ENCODE measurements at places on chromosomes 7 and 10.

- DNase-seq = no peak
These were observed 24.5 kb downstream of the AVL9 start for GRCh38 chr7:32519763-32520162.

DNA sequence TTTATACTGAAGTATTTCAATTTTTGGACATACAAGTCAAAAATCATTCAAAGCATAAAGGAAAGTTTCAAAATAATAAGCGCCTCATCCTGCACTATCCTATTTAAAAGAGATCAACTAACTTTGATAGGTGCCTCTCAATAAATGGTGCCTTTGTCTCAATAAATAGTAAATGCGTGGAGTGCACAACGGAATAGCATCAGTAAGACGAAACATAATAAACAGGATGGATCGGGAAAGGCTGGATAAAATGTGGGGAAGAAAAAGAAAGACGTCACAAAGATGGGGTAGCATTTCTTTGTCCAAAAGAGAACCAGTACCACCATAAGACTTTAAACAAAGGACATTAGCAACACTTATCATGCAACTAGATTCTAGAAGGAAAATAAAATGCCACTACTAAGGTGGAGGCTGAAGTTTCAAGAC lies 571 bp upstream of the PRKAR2B start:
- DNase-seq = no peak

- DNase-seq = no peak
These were observed 73.0 kb upstream of the IL6 start for GRCh38 chr7:22653951-22654350.

- no peak for DNase-seq
These were observed 8.9 kb downstream of the GFRA1 start for GRCh38 chr10:116263870-116264655.

- DNase-seq = no peak
These were observed 38.0 kb downstream of the ZCCHC24 start for GRCh38 chr10:79407423-79407796.

DNA sequence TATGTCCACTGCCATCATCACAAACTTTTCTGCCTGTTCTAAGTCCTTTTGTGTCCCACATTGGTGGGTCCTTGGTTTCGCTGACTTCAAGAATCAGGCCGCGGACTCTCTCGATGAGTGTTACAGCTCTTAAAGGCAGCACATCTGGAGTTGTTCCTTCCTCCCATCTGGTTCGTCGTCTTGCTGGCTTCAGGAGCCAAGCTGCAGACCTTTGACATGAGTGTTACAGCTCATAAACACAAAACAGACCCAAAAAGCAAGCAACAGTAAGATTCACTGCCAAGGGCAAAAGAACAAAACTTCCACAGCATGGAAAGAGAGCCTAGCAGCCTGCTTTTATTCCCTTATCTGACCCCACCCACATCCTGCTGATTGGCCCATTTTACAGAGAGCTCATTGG lies 30.2 kb downstream of the ASNS start:
- no peak for DNase-seq

DNA sequence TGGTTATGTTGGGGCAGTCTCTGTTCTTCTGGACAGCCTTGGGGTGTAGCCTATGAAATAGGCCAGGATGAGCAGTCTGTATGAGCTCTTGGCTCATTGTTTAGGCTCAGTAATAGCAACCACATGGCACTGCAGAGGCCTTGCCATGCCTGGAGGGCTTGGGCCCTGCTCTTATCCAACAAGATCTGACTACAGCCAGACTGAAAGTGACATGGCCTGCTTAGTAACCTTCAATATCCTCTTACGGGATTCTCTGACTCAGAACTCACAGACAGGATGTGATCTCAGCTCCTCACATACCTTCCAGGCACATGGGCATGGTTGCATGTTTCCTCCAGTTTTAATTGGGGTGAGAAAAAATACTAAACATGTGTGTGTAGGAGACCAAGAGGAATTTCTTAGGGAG lies 289.3 kb downstream of the PTEN start:
- DNase-seq = peak; percentile 53

- no peak for DNase-seq
These were observed 136.3 kb downstream of the POLR1F start for GRCh38 chr7:19572566-19572965.

- DNase-seq = peak; percentile 89
These were observed at the start of gene ADRB1 for GRCh38 chr10:114043532-114044246. Gene ADRB1 (plus strand): TSS chr10:114043866. CDS start chr10:114044133, 267 bp downstream.

GRCh38 chr7:106480616-106481031 lies 180.3 kb downstream of the CCDC71L start:
- DNase-seq = no peak

GRCh38 chr10:127150136-127150535 lies 46.3 kb downstream of the INSYN2A start:
- DNase-seq = no peak

- DNase-seq = no peak
These were observed 469.2 kb downstream of the ADRA2A start for GRCh38 chr10:111545861-111546605.

DNA sequence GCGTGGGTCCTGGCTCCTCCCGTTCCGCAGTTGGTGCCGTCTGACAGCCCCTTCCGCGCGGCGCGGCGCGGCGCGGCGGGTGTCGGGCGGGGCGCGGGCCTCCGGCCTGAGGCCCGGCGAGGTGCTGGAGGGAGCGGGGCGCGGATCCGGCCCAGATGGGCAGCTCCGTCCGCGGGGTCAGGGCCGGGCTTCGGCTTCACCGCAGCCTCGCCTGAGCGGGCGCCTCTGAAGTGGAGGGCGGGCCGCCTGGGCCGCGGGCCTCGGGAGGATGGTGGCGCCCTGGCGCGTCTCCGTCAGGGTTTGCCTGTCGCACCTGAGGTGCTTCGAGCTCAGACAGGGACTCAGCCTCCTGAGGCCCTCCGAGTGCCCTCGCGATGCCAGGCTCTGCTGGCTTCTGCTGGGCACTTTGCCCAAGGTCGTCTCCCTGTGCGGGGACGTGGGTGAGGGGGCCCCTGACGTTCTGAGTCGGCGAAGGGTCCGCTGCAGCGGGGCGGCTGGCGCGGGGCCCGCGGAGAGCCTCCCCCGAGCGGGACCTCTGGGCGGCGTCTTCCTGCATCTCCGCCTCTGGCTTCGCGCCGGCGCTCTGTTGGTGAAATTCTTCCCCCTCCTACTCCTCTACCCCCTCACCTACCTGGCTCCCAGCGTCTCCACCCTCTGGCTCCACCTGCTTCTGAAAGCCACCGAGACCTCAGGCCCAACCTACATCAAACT lies 473 bp downstream of the ADCK2 start:
- DNase-seq = peak; percentile 83

DNA sequence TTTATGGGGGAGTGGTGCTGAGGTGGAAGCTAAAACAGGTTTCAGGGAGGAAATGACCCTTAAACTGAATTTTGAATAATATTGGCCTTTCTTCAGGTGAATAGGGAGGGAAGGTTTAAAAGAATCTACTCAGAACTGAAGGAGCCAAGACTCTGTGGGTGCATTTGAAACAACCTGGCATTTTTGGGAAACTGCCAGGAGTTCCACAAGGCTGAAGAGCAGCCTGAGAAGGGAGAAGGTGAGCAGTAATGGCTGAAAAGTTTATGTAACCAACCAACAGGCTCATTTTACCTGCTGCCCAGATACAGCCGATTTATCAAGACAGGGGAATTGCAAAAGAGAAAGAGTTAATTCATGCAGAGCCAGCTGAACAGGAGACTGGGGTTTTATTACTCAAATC lies 4.0 kb upstream of the PANK1 start:
- no peak for DNase-seq

- DNase-seq = no peak
These were observed 198.8 kb downstream of the TCERG1L start for GRCh38 chr10:131112691-131113090.

DNA sequence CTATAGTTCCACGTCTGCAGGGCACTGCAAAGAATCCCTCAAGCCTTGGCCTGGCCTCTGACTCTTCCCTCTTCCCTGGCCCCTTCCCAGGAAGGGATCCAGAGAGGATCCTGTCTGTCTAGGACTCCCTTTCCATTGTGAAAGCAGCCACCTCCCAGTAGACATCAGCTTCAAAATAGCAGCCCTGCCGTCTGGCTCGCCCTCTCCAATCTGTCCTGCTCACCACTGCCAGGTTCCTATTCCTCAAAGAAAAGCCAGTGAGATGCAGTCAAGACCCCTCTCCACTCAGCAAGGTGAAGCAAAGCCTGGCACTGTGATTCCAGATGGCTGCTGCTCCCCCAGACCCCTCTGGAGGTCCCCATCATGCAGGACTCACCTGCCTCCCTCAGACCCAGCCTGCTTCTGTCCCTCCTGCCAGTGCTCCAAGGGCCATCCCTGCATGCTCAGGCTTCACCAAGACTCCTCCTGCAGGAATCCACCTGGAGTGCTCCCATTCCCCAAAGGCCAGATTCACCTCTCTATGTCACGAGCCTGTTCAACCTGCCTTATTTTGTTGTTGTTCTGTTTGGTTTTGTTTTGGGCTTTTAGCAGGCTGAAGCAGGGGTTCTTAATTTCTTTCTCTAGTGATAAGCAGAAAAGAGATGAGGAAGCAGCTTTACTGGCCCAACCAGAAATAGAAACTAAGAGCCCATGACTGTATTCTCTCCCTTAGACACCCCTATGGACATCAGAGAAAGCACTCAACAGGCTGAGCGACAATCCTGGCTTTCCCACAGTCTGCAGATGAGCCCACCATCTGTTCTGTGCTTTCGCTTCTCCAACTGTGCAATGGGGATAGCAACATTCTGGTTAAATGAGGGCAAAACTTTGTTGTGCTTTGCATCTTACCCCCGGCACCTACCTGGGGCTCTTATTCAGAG lies 305.1 kb downstream of the GRID1 start:
- no peak for DNase-seq

DNA sequence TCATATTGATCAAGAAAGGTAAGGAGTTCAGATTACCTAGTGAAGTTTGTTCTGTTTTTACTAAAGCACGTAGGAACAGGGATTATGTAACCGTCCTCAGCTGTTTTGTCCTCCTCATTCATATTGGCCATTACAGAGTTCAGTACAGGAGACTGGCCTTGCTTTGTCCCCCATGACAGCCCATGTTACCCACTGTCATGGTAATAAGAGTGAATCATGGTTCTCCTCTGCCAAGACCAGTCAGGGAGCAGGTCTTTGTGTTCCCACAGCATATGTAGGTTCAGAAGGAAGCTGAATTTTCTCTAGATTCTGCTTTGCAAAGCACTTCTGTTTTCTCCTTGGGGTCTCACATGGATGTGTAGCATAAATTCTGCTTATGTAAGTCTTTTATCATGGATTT lies 106.2 kb upstream of the GPR141 start:
- DNase-seq = no peak

DNA sequence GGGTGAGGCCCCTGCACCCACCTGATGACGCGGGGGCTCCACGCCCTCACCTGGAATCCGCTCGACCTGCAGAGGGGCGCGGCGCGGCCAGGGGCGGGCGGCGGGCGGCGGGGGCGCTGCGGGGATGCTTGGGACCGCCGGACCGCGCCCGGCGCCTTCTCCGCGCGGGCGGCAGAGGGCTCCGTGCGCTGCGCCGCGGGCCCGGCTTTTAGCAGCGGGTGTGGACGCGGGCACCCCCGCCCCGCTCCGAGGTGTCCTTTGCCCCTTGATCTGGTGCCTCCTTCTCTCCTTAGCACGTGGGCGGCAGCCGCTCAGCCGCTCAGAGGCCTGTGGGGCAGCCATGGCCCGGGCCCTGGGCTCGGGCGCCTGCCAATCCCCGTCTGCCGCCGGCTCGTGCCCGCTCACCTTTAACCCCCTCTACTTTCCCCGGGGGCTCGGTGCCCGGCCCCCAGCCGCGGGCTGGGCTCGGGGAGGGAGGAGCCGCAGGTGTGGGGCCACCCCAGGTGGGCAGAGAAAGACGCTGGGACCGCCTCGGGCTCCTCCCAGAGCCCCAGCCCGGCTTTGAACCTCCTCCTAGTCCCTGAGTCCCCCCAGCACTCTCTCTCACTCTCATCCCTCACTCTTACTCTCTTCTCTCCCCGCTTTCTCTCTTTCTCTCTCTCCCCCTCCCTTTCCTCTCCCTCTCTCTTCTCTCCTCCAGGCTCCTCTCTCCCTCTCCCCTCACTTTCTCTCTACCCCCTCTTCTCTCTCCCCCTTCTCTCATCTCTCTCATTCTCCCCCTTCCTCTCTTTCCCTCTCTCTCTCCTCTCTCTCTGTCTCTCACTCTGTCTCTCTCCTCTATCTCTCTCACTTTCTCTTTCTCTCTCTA lies 19.7 kb upstream of the VPS37D start:
- peak; percentile 60 for DNase-seq

GRCh38 chr10:13206546-13207443 lies 27.4 kb downstream of the UCMA start:
- no peak for DNase-seq

GRCh38 chr10:3025026-3025683 lies 42.2 kb upstream of the PFKP start:
- no peak for DNase-seq

DNA sequence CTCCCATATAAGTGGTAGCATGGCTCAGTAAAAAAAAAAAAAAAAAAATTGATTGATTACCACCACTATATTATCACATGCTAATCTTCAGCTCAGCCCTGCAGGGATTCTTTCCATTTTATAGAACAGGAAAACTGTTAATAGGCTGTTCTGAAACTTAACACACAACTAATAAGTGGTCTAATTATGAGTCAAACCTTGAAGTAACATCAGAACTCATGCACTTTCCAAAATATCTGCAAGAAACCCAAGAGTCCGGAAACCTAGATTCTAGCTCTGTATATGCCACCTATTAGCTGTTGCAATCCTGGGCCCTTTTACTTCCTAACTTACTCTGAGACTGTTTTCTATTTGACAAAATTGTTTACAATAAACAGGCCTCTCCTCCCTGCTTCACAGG lies 23.9 kb downstream of the SEM1 start:
- DNase-seq = no peak

DNA sequence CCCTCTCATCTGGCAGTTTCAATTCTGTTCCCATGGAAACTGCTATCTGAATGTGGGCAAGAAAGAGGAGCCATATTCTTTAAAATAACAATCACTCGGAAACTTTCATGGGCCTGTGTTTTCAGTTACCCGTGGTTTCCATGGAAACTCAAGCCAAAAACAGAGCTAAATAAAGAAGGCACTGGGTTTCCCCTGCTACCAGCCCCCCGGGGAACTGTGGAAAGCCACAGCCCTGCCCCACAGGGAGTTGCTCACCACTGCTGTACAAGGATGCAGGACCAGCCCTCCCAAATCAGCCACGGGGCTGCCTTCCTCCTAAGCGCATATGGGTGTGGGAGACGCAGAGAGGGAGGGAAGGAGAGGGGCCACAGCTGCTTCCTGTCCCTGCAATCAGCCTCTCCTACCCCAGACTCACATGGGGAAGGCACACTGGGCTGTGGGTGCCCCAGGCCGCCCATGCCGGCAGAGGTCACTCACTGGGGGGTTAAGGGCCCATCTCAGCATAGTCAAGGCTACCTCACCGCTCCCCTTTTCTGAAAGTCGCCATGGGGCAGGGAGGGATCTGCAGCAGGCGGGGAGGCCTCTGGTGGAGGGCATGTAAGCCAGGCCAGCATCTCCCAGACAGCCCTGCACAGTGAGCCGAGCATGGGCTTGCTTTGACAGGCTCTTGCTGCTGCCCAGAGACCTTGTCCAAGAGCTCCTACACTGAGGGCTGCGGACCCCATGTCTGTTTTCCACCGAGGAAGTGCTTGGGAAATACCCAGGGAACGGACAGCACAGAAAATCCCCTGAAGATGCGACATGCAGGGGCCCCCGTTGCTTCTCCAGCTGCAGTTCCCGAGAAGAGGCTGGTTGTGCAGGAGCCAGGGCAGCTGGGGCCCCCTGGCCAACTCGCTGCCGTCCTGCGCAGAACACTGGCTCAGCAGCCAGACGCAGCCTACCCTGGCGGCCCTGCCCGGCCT lies 157.3 kb upstream of the PPP2R2D start:
- peak; percentile 59 for DNase-seq

- DNase-seq = no peak
These were observed 4.8 kb downstream of the FRAT2 start for GRCh38 chr10:97329766-97330165.

Measured in GM13977 (cell line).